ENCODE measurements at places on chromosomes 3 and 15. TPM values are rescaled to one million over a fixed set of nuclear protein-coding genes. Genes with fewer than 3 reads are reported as not detected.

- DNase-seq = no peak
Observed at GRCh38 chr15:71701808-71702207, 108.5 kb upstream of the NR2E3 start.

The ZNF445 gene
- polyA plus RNA-seq = 2.4 TPM

The LTF gene
- polyA plus RNA-seq = 0.04 TPM

GRCh38 chr3:170499562-170500156, 81.0 kb downstream of the CLDN11 start:
- DNase-seq = peak; percentile 57

GRCh38 chr3:121637922-121638321, 22.8 kb downstream of the HCLS1 start:
- DNase-seq = no peak

DNA sequence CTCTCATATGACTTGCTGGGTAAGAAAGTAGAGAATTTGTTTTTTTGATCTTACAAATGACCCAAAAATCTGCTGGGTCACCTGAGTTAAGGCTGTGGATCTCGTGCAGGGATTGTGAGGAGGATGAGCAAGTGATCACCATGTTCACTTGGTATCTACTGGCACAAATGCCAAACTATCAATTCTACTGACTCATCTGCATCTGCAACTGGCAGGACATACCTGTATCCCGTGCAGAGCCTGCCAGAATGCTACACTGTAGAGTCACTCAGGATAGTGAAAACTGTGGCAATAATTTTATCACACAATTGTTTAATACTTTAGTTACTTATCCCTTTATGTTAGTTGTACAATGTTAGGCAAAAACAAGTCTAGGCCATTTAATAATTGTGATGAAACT, 129.6 kb upstream of the PLXND1 start:
- no peak for DNase-seq

The SOX14 gene
- not detected for polyA plus RNA-seq

The OR5K2 gene
- not detected for polyA plus RNA-seq

The GPR87 gene
- polyA plus RNA-seq = 0.26 TPM

- DNase-seq = no peak
Observed at GRCh38 chr3:160575589-160575988, 10.2 kb upstream of the KPNA4 start.

DNA sequence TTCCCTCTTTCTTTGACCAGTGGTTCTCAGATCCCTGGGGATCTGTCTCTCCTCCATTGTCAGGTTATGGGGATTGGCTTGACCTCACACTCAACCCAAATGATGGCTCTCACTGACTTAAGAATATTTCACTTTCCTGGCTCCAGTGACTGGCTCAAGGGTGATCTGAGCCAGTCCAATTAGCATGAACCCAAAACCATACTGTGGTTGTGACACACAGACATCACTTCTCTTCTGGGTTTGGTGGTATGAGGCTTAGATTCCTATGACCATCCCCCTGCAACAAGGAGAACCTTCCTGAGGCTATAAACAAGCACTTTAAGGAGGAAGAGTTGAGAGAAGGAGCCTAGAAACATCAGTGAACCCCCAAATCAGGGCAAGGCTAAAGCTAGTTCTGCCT, 85.8 kb downstream of the KCNAB1 start:
- peak; percentile 17 for DNase-seq

DNA sequence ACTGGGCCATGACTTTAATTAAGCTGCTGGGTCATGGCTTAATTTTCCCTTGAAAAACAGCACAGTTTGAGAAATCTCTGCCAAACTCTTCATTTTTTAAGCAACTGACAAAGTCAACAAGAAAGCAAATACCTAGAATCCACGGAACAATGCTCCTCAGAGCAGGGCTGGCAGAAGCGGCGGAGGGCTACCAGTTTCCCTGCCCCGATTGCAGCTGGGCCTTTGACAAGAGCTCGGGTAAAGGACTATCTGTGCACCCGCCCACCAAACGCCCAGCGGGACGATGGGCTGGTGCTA, 1.2 kb downstream of the GOLIM4 start:
- DNase-seq = no peak

GRCh38 chr3:36893826-36894225, 51.0 kb downstream of the TRANK1 start:
- DNase-seq = no peak

DNA sequence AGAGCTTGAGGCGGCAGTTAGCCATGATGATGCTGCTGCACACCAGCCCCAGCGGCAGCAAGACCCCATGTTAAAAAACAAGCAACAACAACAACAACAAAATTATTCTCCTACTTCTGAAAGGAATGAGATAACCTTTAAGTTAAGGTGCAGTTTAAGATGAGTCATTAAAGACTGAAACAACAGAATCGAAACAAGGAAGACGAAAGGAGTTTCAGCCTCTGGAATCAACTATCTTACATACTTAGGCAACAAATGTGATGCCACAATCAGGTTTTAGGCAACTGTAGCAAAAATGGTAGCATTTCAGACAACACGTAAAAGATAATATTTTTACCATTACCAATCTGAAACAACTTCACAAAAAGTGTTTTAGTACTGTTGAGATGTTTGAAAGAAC, 12.2 kb downstream of the SCAANT1 start:
- no peak for DNase-seq

GRCh38 chr3:62631488-62631887, 243.7 kb downstream of the CADPS start:
- DNase-seq = no peak

The FBXO40 gene
- not detected for polyA plus RNA-seq

DNA sequence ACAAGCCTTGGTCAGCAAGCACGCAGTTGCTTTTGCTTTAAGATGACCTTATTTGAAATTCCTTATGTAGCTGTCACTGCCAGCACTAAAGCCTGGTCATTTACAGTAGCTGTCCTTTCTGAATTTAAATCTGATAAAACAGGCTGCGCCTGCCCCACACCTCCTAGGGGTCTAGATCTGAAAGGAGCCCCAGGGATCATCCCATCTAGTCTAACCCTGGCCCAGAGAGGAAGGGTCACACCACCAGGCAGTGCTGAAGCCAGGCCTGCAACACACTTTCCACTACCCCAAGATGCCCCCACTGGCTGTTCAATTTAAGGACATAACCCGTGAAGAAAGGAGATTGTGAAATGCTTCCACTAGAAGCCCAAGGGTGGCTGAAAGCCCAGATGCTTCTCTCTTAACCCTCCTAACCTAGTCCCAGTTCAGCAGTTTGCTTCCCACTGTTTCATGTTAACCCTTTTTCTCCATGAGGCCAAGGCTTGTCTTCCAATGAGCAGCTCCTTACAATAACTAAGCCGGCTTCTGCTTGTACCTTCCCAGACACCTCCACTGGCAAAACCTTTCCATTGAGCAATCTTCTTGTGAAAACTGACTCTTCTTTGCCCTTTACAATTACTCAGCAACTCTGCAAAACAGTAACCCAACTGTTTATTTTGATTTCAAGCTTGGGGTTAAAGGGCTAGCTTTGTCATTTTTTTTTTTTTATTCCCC, 198.9 kb upstream of the LPP start:
- DNase-seq = peak; percentile 93

GRCh38 chr3:141413801-141414689, 45.7 kb downstream of the ZBTB38 start:
- no peak for DNase-seq

The ARRDC4 gene
- polyA plus RNA-seq = 4.0 TPM

DNA sequence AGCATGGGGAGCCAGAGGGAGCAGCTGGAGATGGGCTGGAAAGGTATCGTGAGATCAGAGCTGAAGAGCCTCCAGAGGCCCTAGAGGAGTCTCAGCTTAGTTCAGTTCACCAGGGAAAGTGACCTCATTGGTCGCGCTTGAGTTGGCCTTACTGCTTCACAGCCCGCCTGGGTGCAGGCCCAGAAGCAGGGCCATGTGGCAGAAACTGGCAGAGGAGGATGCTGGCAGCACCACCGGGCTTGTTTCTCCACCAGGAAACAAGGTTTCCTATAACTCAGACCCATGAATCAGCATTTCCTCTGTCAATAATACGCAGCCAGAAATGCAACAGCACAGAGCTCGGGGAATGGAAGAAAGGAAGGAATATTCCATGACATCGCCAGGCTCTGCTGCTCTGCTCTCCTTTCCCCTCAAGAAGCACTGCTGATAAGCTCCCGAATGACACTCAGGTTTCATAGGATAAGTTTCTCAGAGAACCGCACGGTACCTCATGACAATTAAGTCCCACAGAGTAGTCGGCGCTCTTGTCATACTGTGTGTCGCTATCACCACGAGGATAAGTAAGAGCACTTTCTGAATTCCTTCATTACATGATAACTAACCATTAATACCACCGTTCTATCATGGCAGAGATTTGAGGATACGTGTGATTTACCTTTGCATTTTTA, 147.1 kb upstream of the LPP start:
- no peak for DNase-seq

The LRRC28 gene
- 12.7 TPM for polyA plus RNA-seq

GRCh38 chr3:101138817-101139216, 145.6 kb upstream of the ABI3BP start:
- no peak for DNase-seq

GRCh38 chr3:16515885-16516420, 2.5 kb upstream of the RFTN1 start:
- DNase-seq = no peak

GRCh38 chr3:52268036-52268435, 10.4 kb downstream of the WDR82 start:
- no peak for DNase-seq

The HGD gene
- polyA plus RNA-seq = 0.19 TPM

DNA sequence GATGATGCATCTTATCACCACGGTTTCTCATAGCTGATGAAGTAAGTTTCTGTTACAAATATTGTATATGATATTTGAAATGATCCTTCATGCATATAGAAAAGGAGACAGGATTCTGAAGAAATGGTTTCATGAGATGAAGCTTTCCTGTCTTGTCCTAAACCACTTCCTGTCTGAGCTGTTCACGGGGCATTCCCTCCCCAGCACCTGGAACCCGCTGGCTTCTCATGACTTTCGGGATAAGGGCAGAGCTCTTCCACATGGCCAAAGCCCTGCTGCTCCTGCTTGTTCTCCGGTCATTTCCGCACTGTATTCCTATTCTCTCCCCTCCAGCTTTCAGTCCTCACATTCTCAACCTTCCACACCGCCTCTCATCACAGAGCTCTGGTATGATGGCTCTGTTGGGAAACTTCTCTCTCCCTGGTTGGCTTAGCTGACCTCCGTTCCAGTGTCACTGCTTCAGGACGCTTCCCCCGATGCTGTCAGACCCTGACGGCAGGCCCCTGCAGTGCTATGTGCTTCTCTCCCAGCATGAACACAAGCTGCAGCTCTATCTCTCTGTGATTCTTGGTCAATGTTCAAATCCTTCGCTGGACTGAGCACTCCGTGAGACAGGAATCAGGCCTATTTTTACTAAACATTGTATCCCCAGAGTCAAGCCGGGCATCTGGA, 86.9 kb upstream of the HERC1 start:
- no peak for DNase-seq

DNA sequence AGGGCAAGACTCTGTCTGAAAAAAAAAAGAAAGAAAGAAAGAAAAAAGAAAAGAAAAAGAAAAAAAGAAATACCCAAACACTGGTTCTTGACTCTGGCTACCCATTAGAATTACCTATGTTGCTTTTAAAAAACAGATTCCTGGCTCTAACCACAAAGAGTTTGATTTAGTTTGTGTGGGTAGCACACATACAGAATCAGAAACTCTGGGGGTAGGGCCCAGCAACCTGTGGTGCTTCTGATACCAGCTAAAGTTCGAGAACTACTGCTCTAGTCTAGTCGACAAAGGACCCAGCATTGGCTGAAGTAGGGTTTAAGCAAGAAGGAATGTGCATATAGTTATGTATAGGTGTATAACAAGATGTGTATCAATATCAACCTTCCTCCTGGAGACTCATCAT, 392.7 kb downstream of the EFHB start:
- no peak for DNase-seq

GRCh38 chr3:33883538-33883950, 85.1 kb downstream of the PDCD6IP start:
- peak; percentile 49 for DNase-seq

DNA sequence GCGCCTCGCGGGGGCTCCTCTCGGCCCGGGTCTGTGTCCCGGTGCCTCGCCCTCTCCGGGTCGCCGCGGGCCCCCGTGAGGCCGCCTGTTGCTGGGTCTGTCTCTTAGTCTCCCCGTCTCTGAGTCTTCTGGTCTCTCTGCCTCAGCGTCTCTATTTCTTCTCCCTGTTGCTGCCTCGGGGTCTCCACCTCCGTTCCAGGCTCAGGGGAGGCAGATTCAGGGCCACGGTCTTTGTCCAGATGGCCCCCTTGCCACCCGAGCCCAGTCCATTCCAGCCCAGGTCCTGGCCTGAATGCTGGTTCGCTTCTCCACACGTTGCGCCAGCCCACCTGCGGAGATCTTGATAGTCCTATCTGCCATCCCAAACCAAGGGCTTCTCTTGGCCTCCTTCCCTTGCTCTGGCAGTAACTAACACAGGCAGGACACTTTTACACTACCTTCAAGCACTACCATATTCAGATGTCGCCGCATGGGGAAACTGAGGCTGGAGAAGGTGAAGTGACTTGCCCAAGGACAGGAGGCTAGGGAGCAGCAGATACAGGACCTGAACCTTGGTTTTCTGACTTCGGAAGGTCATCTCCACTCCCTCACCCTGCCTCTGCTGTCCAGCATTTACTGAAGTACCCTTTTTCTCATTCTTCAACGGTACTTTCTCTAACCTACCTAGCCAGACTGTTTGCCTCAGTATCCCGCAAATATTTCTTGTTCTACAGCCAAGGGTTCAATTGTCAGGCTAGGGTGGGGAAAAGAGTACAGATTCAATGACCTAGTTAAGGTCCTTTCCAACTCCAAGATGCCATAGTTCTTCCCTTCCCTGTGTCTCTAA, 616 bp upstream of the IGDCC4 start:
- DNase-seq = no peak

GRCh38 chr3:18024715-18025114, 282.3 kb upstream of the TBC1D5 start:
- no peak for DNase-seq
